ENCODE measurements at places on chromosomes 12 and 14. TPM values are rescaled to one million over a fixed set of nuclear protein-coding genes. Genes with fewer than 3 reads are reported as not detected.

DNA sequence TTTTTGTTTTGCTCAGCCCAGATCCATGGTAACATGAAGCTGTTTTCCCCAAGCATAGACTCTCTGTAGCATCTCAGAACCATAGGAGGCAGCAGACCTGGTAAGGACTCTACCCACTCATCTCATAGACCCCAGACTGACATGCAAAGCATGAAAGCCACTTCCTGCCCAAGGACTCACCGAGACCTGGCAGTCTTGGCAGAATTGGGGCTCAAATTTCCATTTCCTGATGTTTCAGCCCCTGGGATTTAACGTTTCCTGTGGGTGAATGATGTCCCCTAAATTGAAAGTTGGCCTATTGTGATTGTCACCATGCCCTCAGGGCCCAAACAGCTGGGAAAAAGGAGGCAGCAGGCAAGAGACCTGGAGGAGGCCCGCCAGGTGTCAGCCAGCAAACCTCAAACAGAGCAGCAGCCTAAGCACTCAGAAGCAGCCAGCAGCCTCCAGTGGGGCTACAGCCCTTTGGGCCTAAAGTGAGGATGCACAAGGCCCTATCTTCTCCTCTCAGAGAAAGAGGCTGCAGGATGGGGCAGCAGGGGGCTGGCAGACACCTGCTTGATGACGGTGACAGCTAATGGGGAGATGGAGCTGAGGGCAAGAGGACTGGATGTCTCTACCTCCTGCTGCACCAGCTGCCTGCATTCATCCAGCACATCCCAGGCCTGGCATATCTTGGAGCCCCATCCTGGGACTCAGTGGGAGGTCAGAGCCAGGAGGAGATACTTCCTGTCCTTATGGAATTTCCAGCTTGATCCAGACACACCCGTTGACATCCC is 8.5 kb downstream of the KRT85 start:
- H3K27me3 ChIP-seq = no peaks in the 10 kb centered on the region
- no peaks in the 10 kb centered on the region for H3K36me3 ChIP-seq
- DNase-seq = no peak
- no peak overlapping the region for H3K27ac ChIP-seq

- H3K36me3 ChIP-seq = no peaks in the 10 kb centered on the region
- H3K4me3 ChIP-seq = no peak overlapping the region
- no peaks in the 10 kb centered on the region for H3K4me1 ChIP-seq
- H3K27me3 ChIP-seq = no peaks in the 10 kb centered on the region
- DNase-seq = no peak
These were observed 240.4 kb downstream of the SNAPC1 start for GRCh38 chr14:62002642-62003041.

GRCh38 chr12:65536876-65537681 is 258.6 kb downstream of the MSRB3 start:
- peak overlapping the region; percentile 81 for H3K27ac ChIP-seq
- DNase-seq = peak; percentile 83
- H3K27me3 ChIP-seq = no peaks in the 10 kb centered on the region
- H3K36me3 ChIP-seq = no peaks in the 10 kb centered on the region
- no peak overlapping the region for H3K4me3 ChIP-seq

DNA sequence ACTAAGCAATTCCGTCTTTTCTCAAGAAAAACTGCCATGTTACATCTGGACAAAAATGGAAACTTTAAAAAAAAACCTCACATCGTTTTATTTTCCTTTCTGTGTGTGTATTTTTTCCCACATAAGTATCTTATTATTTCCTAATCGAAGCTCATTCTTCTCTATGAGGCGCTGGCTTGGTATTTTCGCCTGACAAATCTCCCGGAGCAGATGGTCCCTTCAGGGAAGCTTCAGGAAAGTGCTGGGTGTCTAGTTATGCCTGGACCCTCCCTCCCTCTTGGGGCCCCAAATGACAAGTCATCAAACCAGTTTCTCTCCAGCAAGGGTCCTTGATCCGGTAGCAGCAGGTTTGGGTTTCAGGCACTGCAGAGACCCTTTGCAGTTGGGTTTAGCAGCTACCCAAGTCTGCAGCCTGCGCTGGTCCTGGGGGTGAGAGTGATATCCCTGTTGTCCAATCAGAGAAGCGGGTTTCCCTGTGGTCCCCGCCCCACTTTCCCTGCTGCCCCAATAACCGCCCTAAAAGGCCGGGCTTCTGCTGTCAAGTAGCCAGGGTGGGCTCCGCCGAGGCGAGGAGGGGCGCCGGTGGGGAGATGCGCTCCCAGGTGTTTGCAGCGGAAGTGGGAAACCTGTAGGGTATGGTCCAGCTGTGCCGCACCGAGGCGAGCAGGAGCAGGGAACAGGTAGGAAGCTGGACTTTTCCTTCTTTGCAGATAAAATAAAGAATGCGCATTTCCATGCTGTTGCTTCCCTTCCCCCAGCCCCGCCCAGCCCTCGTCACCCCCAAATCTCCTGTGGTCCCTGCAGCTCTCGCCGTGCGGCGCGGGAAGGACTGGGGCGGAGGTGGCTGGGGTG is at the start of gene CNTN1:
TSS of gene CNTN1 (plus strand) at position 527 of the 852 bp plus-strand sequence.
- no peaks in the 10 kb centered on the region for H3K36me3 ChIP-seq
- no peaks in the 10 kb centered on the region for H3K4me1 ChIP-seq
- no peak within 1 kb of the TSS for H3K27ac ChIP-seq
- peak within 1 kb of the TSS; percentile 41 for H3K4me3 ChIP-seq
- no peaks in the 10 kb centered on the region for H3K27me3 ChIP-seq
- peak; percentile 79 for DNase-seq

DNA sequence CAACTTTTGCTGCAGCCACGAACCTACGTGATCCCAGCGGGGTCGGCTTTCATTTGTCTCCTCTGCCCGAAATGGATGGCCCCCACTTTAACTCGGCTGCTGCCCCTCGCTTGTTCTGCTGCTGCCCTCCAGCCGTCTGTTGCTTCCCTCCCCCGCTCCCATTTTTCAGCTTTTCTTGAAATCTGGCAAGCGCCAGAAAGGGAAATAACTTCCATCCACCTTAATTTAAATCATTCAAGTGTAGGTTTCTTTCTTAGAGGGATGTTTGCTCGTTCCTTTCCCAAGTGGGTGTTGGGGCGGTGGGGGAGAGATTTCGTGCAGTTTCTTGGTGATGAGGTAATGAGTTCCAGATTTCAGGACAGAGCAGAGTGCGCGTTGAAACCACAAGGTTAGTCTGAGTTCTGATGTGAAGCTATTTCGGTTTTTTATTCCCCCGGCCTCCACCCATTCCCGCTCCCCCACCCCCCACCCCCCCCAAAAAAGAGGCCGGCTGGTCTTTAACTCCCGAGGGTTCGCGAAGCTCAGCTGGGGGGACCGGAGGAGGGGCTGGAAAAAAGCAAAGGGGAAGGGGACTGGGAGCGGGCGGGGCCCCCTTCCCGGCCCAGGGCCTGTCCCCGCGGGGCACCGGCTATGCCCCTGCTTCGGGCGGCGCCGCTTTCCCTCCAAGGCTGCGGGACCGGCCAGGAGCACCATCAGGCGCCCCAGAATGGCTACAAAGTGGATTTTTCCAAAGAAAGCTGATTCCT is 2.2 kb upstream of the ZFP36L1 start:
- no peak for DNase-seq
- H3K4me1 ChIP-seq = no peaks in the 10 kb centered on the region
- no peaks in the 10 kb centered on the region for H3K27me3 ChIP-seq

DNA sequence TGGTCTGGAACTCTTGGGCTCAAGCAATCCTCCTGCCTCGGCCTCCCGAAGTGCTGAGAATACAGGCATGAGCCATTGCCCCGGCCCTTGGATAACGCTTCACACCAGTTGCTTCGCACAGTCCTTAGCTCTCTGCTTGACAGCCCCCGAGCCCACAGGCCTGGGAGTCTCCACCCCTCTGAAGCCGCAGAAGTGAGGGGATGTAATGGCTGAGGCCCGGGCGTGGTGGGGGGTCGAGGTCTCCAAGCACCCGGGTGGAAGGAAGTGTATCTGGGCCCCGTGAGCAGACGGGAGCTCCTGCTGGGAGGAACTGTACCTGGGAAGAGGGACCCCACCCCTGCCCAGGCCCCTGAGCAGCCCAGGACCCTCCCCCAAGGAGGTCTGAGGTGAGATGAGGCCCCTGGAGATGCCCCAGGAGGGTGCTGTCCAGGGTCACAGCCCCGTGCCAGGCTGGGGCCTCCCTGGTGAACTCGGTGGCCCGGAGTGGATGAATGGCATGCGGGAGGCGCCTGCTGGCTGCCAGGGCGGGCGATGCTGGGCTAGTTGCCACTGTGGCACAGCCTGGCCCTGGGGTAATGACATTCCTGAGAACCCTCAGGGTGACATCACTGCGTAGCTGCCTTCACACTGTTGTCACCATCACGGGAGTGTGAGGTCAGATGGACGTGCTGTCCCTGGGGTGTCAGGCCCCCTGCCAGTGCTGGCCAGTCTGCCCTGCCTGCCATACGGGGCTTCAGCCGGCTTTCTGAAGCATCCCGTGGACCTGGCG is 48.9 kb downstream of the KIF26A start:
- no peak overlapping the region for H3K4me3 ChIP-seq
- H3K4me1 ChIP-seq = no peaks in the 10 kb centered on the region
- no peak for DNase-seq
- H3K27me3 ChIP-seq = no peaks in the 10 kb centered on the region
- no peak overlapping the region for H3K27ac ChIP-seq
- H3K36me3 ChIP-seq = no peaks in the 10 kb centered on the region

DNA sequence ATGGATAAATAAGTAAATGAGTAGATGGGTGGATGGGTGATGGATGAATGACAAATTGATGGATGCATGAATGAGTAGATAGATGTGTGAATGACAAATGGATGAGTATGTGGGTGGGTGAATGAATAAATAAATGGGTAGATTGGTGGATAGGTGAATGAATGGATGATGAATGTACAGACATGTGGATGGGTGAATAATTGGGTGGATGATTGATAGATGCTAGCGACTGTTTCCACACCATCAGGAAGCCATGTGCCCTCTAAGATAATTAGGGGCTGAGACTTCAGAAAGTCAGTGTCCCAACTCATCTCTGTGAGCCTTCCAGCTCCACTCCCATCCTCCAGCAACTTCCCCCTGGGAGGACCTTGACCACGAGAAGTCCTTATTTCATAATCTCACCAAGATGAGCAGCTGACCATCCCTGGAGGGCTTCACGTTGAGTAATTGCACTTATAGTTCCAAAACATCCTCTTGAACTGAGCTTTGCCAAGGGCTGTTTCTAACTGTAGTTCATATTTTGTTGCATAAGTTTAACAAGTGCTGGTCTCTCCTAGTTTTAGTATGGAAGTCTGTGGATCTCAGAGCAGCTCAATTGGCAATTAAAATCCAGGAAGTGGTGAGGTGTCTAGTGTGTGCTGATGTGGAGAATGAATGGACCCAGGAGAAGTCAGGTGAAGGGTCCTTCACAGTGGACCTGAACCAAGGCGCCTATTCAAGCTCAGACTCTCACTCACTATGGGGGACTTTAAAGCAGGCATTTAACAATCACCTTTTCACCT is 295.7 kb downstream of the ADGRD1 start:
- no peak overlapping the region for H3K27ac ChIP-seq
- no peak overlapping the region for H3K4me3 ChIP-seq
- H3K36me3 ChIP-seq = no peaks in the 10 kb centered on the region
- no peaks in the 10 kb centered on the region for H3K27me3 ChIP-seq
- DNase-seq = peak; percentile 32

- DNase-seq = no peak
- H3K27me3 ChIP-seq = no peaks in the 10 kb centered on the region
- H3K4me3 ChIP-seq = no peak overlapping the region
- no peak overlapping the region for H3K27ac ChIP-seq
- no peaks in the 10 kb centered on the region for H3K4me1 ChIP-seq
- no peaks in the 10 kb centered on the region for H3K36me3 ChIP-seq
These were observed 154.7 kb downstream of the APAF1 start for GRCh38 chr12:98799822-98800221.

DNA sequence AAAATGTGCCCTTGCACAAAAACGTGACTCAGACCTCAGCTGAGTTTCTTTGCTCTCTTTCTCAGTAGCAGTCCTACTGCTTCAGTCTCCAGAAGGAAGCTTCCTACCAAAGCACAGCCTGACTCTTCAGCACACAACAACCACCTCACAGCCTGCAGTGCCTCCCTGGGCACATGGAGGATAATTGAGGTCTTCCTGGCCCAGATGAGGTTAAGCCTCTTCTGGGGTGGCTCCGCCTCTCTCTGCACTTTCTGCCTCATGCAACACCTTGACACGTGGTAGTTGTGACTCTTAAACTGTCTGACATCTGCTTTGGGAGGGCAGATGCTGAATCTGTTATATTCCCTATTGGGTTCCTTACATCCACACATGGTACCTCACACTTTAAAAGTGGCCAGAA is 33.8 kb downstream of the GIT2 start:
- no peaks in the 10 kb centered on the region for H3K27me3 ChIP-seq
- H3K27ac ChIP-seq = no peak overlapping the region
- no peak overlapping the region for H3K4me3 ChIP-seq
- DNase-seq = no peak

DNA sequence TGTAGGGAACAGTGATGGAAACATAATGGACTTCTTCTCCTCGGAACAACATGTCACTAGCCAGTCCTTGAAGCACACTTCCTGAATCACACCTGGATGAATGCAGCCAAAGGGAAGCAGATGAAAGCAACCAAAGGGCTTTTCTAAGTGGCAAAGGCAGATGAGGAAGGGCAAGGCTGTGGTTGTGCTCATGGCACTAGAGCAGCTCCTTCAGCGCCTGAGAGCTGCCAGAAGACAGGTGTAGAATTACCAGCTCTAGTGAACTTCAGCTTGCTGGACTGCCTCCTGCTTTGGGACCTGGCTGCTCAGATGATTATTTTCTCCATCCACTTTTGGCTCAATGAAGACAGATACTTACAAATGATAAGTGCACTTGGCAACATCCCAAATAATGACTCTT is 1372.1 kb upstream of the SEL1L start:
- DNase-seq = no peak
- no peaks in the 10 kb centered on the region for H3K4me1 ChIP-seq
- H3K36me3 ChIP-seq = no peaks in the 10 kb centered on the region

DNA sequence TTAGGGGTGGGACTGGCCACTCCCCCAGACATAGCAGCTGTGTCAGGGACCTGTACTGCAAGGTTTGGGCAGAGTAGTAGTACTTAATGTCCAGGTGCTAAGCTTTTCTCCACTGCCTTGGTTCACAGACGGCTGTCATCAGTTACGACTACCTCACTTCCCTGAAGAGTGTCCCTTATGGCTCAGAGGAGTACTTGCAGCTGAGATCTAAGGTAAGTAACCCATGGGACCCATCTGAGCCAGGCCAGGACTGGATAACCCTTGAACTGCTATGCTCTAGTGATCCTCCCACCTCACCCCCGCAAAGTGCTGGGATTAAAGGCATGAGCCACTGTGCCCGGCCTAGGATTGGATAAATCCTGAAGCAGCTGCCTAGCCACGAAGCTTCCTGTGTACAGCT is 22.4 kb downstream of the ADCK1 start:
- no peak overlapping the region for H3K27ac ChIP-seq
- no peak overlapping the region for H3K4me3 ChIP-seq
- H3K36me3 ChIP-seq = peaks cover 6% of the 10 kb centered on the region

GRCh38 chr14:96049932-96050331 is 10.8 kb downstream of the C14orf132 start:
- H3K4me1 ChIP-seq = peaks cover 4% of the 10 kb centered on the region
- H3K4me3 ChIP-seq = no peak overlapping the region
- no peaks in the 10 kb centered on the region for H3K36me3 ChIP-seq
- H3K27me3 ChIP-seq = no peaks in the 10 kb centered on the region

GRCh38 chr12:68290126-68290525 is 36.7 kb upstream of the IL22 start:
- no peak overlapping the region for H3K4me3 ChIP-seq
- no peak for DNase-seq
- no peaks in the 10 kb centered on the region for H3K4me1 ChIP-seq
- H3K27ac ChIP-seq = no peak overlapping the region

CLEC4A gene
- 3.9 TPM for polyA plus RNA-seq

CACNA1C gene
- 22.1 TPM for polyA plus RNA-seq

KSR2 gene
- not detected for polyA plus RNA-seq

TMEM253 gene
- polyA plus RNA-seq = 6.4 TPM

MDGA2 gene
- not detected for polyA plus RNA-seq

MYF5 gene
- polyA plus RNA-seq = not detected
